ENCODE measurements at places on chromosomes 16 and 17.

GRCh38 chr16:4506450-4506849 lies 30.3 kb downstream of the HMOX2 start:
- peak; percentile 75 for DNase-seq

DNA sequence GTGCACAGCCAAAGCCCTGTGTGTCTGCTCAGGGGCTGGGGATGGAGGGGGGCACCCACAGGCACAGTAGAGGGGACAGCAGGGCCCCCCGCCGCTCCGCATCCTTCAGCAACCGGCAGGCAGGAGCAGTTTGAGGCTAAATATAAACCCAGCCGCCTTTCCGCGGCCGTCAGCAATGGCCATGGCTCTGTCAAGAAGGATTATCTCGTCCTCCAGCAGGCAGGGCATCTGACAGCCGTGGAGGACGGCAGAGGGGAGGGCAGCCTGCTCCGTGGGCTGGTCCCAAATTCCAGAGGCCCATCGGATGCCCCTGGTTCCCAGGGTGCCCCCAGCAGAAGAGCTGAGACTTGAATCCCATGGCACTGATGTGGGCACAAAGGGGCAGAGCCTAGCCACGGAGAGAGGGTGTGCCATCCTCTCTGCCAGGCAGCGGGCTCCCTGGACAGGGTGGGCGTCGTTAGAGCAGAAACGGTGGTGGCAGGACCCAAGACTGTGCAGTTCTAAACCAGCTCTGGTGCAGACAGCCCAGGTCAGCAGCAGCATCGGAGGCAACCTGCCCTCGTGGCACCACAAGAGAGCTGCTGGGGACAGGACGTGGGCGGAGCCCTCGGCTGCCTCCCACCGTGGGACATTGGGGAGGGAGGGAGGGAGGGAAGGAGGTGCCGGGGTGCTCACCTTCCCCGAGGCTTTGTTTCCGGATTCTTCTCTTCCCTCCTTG lies 198.8 kb upstream of the CIBAR2 start:
- no peak for DNase-seq

GRCh38 chr16:25148568-25149215 lies 37.1 kb downstream of the LCMT1 start:
- no peak for DNase-seq

DNA sequence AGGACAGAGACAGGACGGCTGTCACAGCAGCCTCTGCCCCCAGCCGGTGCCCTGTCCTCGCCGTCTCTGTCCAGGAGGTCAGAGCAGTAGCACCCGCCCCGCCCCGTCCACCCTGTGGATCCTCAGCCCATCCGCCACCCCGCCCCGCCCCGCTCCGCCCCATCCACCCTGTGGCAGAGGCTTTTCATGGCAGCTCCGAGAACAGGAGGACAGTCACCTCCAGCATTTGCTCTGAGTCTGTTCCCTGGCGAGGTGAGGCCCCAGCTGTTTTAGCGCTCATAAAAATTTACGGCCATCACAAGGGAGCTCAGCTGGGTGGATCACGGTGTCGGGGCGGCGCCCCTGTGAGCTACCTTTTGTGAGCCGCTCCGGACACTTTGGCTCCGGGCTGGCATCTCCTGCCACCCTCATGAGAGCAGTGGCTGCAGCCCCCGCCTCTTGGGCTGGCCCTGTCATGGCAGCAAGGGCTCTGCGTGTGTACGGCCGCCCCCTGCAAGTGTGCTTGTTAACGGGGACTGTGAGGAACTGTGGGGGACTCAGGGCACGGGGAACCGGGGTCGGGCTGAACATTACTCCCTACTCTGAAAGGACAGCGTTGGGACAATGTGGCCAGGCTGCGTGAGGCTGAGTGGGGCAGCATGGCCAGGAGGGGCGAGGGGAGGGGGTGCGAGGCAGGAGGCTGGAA lies 32.3 kb upstream of the GNG13 start:
- DNase-seq: no peak

DNA sequence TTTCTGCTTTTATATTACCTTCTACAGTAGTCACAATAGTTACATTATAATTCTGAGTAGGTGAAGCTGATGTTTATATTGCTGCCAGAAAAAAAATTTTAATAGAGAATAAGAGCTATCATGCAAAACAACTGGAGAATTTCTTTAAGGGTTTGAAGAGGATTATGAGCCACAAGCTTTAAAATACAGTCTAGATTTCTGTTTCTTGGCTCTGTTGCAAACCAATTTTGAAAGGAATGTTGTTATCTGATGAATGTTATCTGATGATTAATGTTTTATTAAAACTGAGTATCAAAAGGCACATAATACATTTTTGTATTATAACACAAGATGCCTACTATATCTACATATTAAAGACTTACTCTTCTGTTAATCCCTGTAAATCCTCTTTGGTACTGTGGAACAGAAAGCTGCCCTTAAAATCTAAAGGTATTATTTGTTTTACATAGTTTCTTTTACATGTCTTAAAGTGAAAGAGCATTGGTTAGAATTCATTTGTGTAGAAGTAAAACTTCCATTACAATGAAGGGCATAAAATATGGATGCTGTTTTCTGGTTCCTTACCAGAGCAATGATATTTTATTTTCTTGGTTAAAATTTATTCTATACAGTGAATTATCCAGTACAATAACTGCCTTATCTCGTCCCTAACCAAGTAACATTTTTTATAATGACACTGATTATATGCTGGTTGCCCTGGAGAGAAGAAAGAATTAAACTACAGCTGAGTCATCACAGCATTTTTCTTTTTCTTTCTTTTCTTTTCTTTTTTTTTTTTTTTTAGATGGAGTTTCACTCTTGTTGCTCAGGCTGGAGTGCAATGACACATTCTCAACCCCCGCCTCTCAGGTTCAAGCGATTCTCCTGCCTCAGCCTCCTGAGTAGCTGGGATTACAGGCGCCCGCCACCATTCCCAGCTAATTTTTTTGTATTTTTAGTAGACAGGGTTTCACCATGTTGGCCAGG lies 205.7 kb downstream of the TANC2 start:
- no peak for DNase-seq

DNA sequence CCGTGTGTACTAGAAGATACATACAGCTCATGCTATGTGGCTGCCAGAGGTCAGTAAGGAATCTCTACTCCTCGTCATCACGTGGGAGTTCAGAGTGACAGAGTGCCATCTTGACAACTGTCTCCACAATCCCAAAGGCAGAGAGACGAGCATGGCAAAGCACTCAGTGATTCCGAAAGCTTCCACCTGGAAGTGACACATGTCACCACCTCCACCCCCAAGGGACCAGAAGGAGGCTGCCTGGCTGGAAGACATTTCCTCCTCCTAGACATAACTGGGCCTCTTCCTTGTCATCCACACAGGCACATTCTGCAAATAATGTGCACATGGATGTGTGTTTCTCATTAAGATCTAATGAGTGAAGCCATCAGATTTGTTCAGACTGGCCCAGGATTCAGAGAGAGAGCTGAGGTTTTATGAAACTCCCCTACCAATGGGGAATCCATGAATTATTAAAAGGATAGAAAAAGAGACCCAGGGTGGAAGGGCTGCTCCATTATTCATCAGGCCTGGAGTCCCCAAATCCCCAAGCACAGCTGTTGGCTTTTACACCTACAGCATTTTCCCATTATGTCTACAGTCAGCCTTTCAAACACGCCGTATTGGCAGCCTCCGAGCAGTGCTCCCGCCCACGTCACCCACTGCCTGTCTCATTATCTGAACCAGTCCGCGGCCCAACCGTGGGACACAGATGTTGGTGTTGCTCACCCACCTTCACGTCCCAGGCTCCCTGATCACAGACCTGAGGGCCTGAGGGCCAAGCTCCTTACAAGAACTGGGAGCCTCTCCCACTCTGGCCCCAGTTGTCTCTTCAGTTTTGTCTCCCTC lies 3.3 kb upstream of the CACNG5 start:
- DNase-seq: no peak

- DNase-seq: no peak
Measured at GRCh38 chr16:12225806-12226465, 249.4 kb downstream of the SNX29 start.

- DNase-seq: no peak
Measured at GRCh38 chr16:78425281-78425680, 325.8 kb downstream of the WWOX start.

- DNase-seq: peak; percentile 41
Measured at GRCh38 chr17:15106540-15106939, 158.6 kb downstream of the PMP22 start.

- no peak for DNase-seq
Measured at GRCh38 chr16:13479549-13479948, 440.4 kb upstream of the ERCC4 start.

DNA sequence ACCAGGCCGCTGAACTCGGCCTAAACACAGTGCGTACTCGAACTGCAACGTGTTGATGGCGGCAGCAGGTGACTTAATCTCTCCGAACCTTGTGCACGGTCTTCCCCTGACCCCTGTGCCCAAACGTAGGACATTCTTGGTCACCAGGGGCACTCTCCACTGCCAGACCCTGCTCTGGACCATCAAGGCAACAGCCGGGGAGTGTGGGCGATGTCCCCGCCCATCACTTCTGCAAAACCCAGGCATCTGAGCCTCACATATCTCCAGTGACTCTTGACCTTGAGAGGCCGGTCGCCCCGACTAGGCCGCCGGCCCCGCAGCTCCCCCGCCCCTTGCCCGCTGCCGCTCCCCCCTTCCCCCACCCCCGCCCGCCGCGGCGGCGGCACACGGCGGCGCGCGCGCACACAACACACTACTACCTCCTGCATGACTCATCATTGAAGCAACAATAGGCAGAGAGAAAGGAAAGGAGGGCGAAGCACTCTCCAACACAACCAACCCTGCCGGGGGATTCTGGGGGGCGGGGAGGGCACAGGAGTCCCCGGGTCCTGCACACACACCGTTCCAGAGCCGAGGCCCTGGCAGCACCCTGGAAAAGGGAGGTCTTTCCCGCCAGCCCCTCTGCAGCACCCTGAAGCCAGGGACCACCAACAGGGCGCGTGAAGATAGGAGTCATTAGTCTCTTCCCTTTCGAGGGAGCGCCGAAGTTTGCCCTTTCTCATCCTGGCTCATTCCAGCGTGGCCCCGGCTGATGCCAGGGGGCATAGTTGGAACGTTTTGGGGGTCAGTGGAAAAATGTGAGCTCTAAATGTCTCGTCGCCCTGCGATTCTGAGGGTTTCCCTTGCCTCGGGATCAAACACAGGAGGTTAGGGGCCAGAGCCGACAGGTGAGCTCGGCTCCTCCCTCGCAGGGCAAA lies 1.9 kb downstream of the MNT start:
- DNase-seq: peak; percentile 88

DNA sequence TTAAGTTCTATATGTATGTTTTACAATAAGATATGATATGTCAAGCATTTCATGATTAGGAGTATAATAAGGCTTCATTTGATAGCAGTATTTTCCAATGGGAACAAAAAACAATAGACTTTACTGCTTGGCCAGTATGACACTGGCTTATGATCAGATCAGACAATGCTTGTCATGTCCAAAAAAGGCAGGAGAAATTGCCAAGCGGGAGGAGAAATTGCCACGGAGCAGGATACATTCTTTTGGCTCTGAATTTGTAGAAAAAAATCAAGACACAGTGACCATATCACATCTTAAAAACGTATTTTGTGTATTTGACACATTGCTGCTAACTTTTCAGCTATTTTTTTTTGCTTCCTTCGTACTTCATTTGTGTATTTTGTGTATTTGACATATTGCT lies 404.1 kb downstream of the CNTNAP4 start:
- DNase-seq: no peak

GRCh38 chr17:34841467-34841866 lies 119.8 kb downstream of the CCT6B start:
- DNase-seq: no peak

DNA sequence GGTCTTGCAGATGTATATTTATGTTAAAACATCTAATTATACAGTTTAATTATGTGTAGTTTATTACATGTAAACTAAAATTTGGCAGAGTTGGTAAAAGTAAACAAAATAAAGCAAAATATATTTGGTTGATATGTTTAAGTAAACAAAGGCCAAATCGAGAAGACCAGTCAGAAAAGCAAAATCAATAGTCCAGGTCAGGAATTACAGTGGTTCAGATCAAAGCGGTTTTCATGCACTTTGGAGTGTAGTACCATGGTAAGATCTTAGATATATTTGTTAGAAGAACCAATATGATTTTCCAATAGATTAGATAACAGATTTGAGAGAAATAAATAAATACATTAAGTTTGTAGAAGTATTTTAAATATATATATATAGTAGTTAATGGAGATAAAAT lies 1421.6 kb upstream of the CDH8 start:
- DNase-seq: no peak

GRCh38 chr17:71909155-71909554 lies 211.7 kb upstream of the SOX9 start:
- no peak for DNase-seq

DNA sequence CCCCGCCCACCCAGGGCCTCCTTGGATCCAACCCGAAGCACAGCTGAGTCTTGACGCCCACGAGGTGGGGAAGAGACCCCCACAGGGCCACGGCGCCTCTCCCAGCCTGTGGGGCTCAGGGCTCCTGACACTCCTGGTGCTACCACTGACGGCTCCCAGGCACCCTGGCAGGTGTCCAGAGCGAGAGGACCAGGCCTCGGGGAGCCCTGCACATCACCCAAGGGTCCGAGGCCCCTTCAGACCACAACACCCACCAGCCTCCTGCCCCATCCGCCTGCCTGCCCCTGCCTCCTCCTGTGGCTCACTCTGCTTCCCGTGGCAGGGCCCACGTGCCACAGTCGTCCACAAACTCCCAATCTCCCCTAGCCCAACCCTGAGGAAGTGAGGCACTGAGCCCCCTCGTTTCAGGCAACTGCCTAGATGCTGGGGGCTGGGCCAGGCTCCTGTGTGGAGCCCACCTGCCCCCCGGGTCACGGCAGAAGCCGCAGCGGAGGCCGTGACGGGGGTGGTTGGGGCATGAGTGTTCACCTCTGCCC lies 28.3 kb upstream of the AATK start:
- DNase-seq: no peak

DNA sequence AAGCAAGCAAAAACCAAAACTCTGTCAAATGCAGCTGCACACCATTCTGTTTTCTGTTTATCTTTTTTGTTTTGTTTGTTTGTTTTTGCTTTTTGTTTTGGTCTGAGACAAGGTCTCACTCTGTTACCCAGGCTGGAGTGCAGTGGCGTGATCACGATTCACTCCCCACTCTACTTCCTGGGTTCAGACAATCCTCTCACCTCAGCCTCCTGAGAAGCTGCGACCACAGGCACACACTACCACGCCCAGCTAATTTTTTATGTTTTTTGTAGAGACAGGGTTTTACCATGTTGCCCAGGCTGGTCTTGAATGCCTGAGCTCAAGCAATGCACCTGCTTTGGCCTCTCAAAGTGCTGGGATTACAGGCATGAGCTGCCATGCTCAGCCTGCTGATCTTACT lies 19.3 kb upstream of the SLFN13 start:
- no peak for DNase-seq

DNA sequence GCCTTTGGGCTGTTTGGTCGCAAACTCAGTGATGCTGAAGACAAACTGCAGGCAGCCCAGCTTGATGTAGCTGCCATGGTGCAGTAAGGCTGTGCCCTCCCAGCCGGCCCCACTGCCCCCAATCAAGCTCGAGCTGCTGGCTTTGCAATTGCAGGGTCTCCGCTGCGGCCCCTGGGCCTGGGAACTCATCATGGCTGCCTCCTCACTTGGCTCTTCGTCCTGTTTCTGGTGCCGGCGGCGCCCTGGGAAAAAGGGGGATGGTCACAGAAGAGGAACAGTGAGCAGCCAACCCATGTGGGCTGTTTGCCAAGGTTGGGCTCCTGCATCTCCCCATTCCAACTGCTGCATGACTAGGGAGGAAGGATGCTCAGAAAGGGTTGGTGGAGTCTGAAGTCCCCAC lies 3.4 kb upstream of the DHRS13 start:
- no peak for DNase-seq

- no peak for DNase-seq
Measured at GRCh38 chr17:69714669-69715068, 300.2 kb downstream of the MAP2K6 start.

- no peak for DNase-seq
Measured at GRCh38 chr16:68069511-68070248, 15.5 kb upstream of the NFATC3 start.

Data from RKO (cell line).